ENCODE measurements at places on chromosomes 5 and 9. TPM values are rescaled to one million over a fixed set of nuclear protein-coding genes. Genes with fewer than 3 reads are reported as not detected.

GRCh38 chr5:160605266-160605665 lies 183.6 kb downstream of the PTTG1 start:
- DNase-seq, result no peak

GRCh38 chr9:92266486-92266885 lies 27.0 kb downstream of the IARS1 start:
- no peak for DNase-seq

- no peak for DNase-seq
Observed at GRCh38 chr5:132790201-132790865, 13.3 kb upstream of the SEPTIN8 start.

GRCh38 chr5:57405984-57406383 lies 76.6 kb downstream of the ACTBL2 start:
- no peak for DNase-seq

DNA sequence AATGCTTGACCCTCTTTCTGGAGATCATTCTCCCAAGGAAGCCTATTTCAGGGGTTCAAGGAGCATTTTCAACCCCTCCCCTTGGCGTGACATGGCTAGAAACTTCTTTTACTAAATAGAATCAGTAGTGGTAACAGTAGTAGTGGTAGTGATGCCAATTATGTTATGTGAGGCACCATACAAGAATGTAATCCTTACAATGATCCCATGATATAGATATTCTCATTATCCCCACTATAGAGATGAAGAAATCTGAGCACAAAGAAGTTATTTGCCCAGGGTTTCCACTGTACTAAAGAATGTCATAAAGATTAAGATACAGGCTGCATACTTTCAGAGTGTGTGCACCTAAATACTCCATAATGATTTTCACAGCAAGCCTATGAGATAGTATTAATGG lies 155.4 kb upstream of the CLINT1 start:
- no peak for DNase-seq

GRCh38 chr5:111197523-111197922 lies 26.7 kb upstream of the CAMK4 start:
- no peak for DNase-seq

DNA sequence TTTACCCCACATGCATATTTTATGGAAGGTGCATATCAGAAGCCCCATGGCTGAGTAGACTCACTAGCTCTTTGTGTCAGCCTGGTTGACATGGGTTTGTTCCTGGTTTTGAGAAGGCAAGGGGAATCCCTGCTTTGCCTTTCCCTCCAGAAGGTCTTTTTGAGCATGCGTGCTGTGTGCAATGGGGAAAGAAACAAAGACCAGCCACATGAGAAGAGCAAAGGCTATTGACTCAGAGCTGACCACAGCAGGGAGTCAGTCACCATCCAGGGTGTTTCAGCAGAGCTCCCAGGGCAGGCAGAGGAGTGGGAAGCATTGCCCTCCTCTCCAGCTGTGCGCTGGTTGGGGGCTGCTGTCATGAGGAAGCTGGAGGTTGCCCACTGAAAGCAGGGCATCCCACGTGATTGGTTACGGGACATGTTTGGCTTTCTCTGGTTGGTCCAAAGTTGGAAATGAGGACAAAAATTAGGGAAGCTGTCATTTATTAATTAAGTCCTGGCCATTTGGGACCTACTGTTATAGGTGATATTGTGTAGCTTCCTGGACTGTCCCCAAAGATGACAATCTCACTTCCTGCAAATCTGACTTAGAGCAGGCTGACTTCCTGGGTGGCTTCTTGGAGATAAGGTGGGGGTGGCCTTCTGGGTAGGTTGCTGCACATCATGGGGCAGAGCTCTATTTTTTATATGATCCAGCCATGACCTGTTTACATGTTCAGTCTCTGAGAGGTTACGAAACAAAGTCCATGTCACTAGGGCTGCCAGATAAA lies 48.9 kb upstream of the TDRD7 start:
- no peak for DNase-seq

The IFNW1 gene
- total RNA-seq, result not detected

- DNase-seq, result no peak
Observed at GRCh38 chr5:867300-867870, 16.6 kb upstream of the ZDHHC11 start.

GRCh38 chr5:169099801-169100734 lies 200.9 kb downstream of the SLIT3 start:
- peak; percentile 36 for DNase-seq

- DNase-seq, result no peak
Observed at GRCh38 chr9:81227507-81228245, 461.7 kb downstream of the TLE1 start.

DNA sequence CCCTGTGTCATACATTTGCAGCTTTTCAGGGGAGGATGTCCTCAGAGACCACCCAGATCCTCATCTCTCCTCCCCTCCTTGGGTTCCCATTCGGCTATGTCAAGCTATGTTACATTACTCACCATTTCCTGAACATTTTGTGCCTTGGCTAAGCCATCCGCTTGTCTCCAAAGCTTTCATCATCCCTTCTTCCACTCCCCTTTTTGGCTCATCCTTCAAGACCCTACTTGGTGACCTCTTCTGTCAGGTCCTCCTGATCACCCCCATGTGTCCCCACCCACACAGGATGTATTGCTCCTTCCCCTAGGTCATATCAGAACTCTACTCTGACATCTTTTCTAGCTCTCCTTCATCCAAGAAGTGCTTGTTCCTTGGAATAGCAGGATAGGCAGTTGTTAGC lies 81.8 kb downstream of the BOD1 start:
- no peak for DNase-seq

DNA sequence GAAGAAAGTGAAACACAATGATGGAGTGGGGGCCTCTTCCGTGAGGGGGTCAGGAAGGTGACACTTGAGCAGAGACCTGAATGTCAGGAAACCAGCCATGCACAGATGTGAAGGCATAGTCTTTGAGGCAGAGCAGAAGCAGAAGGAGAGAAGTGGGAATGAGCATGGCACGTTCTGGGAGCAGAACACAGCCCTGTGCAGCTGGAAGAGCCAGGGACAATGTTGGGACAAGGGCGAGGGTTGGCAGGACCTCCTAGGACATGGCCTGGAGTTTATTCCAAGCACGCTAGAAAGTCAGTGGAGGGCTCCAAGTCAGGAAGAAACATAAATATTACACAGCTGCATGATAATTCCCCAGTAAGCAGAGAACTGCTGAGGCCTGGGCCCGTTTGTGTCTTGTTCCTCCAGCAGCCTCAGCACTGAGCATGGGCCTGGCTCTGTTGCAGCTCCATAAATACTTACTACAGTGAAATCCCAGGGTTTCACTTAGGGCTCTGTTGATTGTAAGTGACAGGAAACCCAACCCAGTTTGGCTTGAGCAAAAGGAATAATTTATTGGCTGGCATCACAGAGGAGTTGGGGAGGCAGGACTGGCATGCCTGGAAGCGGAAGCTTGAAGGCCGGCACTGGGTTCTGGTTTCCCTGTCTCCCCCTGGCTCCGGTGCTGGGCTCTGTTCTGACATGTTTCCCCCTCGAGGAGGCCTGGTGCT lies 66.2 kb downstream of the MVB12B start:
- DNase-seq, result no peak

The GFI1B gene
- not detected for total RNA-seq

The GLDC gene
- total RNA-seq, result 14.3 TPM

DNA sequence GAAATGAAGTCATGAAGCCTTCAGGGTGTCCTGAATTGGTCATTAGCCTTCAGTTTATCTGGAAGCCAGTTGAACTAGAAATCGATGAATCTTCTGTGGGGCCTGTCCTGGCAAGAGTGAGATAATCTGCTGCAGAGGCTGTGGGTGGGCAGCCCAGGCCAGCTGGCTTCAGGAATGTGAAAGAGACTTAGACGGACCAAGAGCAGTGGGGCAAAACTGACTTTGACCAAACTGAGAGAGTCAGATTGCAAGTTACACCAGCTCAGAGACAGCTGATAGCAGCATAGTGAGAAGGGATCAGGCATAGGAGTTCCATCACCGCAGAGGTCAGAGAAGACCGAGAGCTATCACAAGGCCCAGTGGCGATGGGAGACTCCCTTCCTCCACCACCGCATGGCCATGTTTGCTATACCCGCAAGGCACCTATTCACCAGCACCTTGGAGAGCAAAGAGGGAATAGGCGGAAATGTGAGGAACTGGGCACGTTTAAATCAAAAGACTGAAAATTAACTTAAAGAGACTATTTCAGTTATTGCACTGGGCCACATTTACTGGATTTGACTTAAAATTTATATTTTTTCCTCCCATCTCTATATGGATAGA lies 50.0 kb upstream of the GLIS3 start:
- DNase-seq, result no peak

The AK1 gene
- 32.4 TPM for total RNA-seq

The NUTM2G gene
- total RNA-seq, result not detected

- no peak for DNase-seq
Observed at GRCh38 chr9:127473932-127474331, 22.6 kb downstream of the LRSAM1 start.

DNA sequence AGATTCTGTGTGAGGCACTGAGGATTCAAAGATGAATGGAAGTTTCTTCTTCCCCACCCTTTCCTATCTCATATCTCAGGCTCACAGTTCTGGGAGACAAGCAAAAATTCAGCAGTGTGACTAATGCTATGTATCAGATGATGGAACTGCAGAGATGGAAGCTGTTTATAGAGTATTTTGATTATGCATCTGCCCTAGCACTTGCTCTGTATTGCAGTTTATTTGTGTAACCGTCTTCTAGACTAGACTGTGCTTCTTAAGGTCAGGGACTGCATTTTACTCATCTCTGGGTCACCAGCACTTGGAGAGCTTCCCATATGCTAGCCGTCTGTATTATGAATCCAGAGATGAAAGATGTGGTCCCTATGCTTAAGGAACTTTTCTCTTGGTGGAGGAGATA lies 12.6 kb downstream of the CAVIN4 start:
- peak; percentile 51 for DNase-seq

The RNF180 gene
- not detected for total RNA-seq

DNA sequence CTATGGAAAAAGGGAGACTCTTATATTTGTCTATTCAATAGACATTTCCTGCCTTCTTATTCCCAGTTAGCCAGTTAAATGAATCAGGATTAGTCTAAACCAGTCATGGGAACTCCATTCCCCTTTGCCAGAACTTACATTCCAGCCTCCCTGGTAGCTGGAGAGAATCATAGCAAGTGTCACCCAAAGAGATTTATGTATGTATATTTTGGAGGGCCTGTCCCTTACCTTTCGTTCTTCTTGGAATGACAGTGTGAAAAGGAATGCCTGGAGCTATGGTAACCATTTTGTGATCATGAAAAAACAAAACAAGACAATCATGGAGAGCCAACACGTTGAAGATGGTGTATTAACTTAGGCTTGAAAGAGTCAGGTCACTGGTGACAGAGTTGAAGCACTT lies 627.7 kb downstream of the CCDC171 start:
- DNase-seq, result peak; percentile 72

DNA sequence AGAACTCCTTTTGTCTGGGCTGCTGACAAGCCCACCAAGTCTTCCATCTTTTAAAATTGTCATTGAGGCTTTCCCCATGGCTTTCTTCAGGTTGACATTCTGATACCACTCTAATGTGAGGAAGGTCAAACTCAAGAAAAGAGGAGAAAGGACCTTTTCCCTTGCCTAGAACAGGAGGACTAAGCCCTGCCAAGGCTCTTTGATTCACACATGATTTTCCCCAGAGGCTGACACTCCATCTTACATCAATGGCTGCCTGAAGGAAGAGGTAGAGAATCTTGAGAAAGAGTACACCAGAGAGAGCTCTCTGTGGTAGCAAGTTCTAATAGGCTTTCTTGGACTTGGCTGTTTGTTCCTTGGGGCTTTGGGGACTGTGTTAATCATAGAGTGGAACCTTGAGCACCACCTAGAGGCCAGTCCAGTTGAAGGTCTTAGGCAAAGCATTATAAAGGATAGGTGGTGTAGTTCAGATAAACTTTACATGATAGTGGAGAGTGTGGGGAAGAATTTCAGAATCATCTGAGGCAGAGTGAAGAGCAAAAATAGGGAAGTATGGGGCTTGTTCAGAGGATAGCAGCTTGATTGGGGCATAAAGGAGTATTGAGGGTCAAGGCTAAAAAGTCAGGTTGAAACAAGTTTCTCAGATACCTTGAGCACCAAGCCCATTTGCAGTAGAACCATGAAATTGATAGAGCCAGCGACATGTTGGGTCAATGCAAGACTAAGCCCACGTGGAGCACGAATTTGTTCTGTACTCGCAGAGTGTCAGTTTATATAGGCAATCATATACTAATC lies 36.7 kb downstream of the NDFIP1 start:
- peak; percentile 52 for DNase-seq

The IL3 gene
- not detected for total RNA-seq

The ADAMTS12 gene
- not detected for total RNA-seq

DNA sequence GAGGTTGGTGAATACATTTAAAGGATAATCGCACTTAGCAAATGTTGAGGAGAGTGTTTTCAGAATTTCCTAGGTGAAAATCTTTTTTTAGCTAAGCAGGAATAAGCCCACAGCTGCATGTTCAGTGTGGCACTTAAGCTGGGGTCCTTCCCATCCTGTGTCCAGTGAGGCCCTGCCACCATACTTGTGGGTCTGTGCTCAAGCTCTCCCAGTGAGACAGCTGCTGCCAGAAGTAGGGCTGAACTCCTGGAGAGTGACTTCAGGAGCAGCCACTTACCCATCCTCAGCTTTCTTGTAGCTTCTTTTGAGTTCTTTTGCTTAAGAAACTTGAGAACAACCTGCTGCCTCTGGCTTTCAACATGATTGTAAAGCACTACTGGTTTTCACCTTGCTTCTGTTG lies 110.0 kb upstream of the DHFR start:
- DNase-seq, result no peak

GRCh38 chr5:16321284-16321683 lies 141.7 kb upstream of the MARCHF11 start:
- no peak for DNase-seq

GRCh38 chr9:132002643-132003318 lies 76.9 kb downstream of the MED27 start:
- DNase-seq, result peak; percentile 22

GRCh38 chr9:109542922-109543321 lies 44.8 kb upstream of the PTPN3 start:
- no peak for DNase-seq

GRCh38 chr5:113319256-113320053 lies 115.3 kb downstream of the TSSK1B start:
- no peak for DNase-seq

- DNase-seq, result no peak
Observed at GRCh38 chr5:61966296-61966955, 339.6 kb upstream of the KIF2A start.

GRCh38 chr5:103942587-103943186 lies 380.1 kb upstream of the NUDT12 start:
- DNase-seq, result no peak

- DNase-seq, result peak; percentile 36
Observed at GRCh38 chr9:33446946-33447798, at the start of gene AQP3. TSS of gene AQP3 (minus strand) at chr9:33447593. CDS start at chr9:33447530, 63 bp downstream.

The NUTM2F gene
- not detected for total RNA-seq
